Memory B cell (primary cell): ENCODE measurements at places on chromosomes 4 and X.

GRCh38 chr4:2064276-2064991 lies 5.3 kb downstream of the NAT8L start:
- DNase-seq = no peak

DNA sequence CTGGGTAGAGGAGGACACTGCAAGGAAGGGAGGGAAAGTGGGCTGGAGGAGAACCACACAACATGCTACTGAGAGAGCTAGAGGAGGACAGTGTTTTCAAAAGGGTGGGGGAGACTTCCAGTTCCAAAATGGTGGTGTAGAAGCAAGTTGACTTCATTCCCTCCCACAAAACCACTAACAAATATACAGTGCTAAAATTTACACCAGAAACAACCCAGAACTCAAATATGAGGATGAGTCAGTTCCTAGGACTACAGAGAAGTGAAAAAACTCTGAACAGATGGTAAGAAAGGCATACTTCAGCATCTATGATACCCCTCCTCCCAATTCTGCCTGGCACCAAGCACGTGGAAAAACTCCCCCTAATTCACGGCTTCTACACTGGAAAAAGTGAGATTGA lies 9.8 kb downstream of the AADAT start:
- DNase-seq = no peak

DNA sequence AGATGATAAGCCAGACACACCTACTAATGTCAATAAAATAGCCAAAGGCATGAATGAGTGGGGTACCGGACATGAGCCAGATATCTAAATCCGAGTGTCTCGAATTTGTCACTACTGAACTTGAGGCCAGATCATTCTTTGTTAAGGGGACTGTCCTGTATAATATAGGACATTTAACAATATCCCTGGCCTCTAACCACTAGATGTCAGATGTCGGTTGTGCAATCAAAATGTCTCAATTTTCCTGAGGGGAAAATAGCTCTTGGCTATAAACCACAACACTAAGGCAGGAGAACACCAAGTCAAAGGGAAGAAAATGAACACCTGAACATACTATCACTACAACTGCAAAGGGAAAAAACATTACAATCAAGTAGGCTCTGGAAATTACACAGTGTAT lies 154.5 kb downstream of the GPM6A start:
- no peak for DNase-seq

GRCh38 chr4:81807386-81807785 lies 335.7 kb upstream of the RASGEF1B start:
- no peak for DNase-seq

DNA sequence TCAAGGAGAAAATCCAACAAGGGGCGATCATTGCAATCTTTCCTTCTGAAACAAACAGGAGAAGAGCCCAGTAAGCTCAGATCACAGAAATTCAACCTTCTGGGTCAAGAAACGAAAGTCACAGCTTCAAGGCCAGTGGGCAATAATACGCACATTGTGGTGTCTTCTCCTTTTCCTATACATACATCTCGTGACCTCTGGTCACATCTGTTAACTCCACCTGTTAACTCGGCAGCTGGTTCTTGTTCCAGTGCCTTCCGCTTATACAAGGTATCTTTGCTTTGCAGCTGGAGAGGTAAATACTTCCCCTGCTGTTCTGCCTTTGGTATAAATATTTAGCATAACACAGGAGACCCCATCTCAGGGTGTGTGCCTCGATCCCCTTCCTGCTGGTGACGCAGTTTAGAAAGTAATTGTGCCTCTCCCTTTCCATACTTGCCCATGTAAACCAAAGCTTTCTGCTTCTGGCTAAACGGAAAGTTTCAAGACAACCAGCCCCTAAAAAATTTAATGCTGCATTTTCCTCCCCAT lies 45.0 kb downstream of the CCDC149 start:
- no peak for DNase-seq

DNA sequence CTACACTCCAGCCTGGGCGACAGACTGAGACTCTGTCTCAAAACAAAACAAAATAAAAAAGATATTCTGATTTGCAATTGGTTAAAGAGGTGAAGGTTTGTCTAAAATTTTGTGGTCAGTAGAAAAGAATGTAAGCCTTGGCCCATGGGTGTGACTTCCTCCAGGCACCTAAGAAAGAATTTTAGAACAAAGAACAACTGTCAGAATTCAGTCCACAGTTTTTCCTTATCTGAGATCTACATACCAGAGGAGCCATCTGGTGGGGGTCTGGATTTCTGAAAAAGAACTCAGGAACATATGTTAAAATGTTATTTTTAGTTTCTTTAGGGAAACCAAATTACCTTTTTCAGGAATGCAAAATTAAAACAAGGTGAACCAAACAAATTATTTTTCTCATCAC lies 434.1 kb downstream of the ANKRD50 start:
- no peak for DNase-seq

DNA sequence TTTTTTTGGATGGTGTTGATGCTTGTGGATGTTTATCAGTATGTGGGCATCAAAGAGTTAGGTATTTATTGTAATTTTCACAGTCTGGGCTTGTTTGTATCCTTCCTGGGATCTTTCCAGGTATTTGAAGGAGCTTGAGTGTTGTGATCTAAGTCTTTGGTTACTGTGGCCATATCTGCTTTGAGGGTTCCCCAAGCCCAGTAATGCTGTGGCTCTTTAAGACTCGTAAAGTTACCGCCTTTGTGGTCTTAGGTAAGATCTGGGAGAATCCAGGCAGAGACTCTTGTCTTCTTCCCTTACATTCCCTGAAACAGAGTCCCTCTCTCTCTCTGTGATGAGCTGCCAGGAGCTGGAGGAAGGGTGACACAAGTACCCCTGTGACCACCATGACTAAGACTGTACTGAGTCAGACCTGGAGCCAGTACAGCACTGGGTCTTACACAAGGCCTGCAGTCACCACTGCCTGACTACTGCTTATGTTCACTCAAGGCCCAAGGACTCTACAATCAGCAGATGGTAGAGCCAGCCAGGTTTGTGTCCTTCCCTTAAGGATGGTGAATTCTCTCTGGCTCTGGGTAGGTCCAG lies 62.2 kb downstream of the FMR1NB start:
- no peak for DNase-seq

DNA sequence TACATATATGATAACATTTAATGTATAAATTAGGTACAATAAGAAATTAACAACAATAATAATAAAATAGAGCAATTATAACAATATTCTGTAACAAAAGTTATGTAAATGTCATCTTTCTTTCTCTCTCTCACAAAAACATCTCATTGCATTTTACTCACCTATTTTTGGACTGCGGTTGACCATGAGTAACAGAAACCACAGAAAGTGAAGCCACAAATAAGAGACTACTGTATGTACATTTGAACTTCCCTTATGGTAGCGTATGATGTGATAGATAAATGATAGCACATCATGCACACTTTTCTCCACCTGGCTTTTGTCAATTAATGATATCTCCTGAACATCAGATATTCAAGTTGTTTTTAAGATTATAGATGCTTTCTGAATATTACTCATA lies 80.5 kb downstream of the HNRNPD start:
- DNase-seq = peak; percentile 18

DNA sequence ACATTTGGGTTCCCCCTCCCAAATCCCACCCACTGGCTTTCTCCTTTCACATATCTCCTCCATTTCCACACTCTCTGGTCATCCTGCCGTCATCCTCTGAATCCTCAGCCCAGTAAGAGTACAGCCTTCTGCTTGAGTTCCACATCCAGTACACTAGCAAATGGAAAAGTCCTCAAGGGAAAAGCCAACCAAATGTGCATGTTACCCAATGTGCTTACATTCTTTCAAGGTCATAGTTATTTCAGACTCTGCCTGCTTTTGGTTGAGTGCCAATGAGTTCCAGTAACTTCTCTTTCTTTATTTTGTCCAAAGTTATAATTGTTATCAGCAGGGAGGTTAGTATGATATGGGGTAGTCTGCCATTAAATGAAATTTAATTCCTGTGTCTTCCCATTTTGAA lies 78.1 kb downstream of the SRPX start:
- no peak for DNase-seq

GRCh38 chrX:1661922-1662221 lies 47.0 kb downstream of the ASMT start:
- no peak for DNase-seq

GRCh38 chr4:44927399-44928380 lies 201.3 kb upstream of the GNPDA2 start:
- no peak for DNase-seq

DNA sequence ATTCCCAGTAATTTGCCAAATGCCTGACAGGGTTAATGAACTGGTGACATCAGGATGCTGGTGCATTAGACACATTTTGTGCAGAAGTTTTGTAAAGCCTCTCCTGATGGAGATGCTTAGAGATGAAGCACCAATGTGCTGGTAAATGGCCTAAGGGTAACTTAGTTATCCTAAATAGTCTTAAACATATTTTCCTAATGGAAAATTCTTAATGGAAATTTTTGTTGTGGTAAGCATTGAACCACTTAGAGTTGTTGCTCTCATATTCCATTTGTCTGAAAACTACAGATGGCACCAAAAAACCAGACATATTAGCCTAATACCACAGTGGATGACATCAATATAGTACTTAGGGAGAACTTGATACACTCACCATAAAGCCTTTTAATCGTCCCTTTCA lies 154.5 kb upstream of the ANK2 start:
- DNase-seq = no peak

DNA sequence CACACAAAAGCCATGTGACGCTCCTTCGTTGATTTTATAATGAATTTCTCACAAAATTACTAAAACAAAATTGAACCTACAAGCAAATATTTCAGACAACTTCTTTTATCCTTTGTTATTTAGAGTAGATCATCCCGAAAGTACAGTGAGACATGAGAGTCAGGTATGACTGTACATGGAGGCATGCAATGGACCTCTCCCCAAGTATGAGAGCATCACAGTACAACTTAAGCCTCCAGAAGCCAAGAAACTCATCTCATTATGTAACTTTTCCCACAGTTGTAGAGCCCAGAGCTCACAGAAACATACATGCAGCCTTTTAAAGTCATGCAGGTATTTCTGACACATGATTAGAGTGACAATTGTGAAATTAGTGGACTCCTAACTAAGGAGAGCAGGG lies 167.7 kb downstream of the PAPSS1 start:
- no peak for DNase-seq

DNA sequence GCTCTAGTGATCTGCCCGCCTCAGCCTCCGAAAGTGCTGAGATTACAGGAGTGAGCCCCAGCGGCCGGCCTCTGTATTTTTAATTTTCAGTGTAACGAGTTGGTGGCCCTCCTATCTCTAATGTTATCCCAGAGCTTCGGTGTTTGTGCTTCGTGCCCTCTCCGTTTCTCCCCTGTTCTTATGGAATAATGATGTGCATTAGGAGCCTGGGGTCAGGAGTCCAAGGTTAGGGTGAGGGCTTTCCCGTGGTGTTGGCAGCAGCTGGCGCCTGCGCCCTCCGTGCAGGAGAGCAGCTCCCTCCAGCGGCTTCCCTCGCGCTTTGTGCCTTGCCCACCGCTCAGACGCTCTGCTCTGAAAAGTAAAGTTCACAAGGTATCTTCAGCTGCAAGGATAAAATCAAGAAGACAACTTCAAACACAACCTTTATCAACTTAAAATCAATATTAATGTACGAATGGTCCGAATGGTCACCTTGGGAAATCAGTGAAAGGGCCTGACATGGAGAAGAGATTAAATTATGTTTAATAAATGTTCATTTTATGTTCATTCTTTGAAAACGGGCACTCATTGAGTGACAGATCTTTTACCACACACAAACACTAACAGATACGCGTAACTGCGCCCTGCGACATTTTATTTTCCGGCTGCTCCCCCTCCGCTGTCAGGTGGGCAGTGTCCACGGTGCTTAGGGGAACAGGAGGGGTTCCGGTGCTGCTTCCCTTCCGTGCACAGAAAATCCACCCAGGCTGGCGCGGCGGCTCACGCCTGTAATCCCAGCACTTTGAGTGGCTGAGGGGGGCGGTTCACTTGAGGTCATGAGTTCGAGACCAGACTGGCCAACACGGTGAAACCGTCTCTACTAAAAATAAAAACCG lies 62.4 kb downstream of the TRAPPC11 start:
- no peak for DNase-seq

GRCh38 chr4:122784261-122784660 lies 42.4 kb upstream of the FGF2 start:
- no peak for DNase-seq

GRCh38 chr4:52704133-52704532 lies 45.0 kb upstream of the USP46 start:
- DNase-seq = no peak

DNA sequence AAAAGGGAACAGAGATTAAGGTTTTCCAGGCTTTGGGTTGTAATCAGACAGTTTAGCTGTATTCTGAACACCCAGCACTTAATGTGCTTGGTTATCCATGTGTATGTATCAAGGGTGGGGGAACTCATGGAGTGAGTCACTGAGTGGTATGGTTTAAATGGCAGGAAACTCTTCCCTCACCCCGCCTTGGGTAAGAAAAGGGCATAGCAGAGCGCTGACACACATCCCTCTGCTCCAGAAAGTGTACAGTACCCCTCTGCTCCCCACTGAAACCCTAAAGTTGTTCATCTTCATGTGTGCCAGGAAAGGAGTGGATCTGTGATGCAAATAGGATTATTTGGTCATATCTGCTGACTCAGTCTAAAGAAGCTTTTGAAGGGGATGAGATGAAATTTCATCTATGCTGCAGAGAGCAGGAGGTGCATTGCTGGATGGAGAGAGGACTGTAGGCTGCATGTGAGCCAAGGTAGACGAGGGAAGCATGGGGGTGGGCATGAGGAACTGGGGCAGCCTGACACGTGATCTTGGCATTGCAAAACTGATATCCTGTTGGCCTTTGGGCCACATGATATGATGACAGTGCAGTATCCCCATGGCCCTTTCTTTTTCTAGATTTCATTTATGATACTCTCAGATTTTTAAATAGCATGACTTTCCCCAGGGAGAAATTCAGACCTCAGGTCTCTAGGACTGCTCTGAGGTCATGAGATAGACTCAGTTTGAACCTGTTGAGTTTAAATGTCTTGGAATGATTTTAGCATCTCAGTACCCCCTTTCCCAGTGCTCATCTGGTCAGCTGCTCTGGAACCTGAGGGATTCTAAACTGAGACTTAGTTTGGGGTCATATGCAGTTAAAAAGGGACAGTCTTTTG lies 84.8 kb downstream of the TMEM164 start:
- DNase-seq = no peak

DNA sequence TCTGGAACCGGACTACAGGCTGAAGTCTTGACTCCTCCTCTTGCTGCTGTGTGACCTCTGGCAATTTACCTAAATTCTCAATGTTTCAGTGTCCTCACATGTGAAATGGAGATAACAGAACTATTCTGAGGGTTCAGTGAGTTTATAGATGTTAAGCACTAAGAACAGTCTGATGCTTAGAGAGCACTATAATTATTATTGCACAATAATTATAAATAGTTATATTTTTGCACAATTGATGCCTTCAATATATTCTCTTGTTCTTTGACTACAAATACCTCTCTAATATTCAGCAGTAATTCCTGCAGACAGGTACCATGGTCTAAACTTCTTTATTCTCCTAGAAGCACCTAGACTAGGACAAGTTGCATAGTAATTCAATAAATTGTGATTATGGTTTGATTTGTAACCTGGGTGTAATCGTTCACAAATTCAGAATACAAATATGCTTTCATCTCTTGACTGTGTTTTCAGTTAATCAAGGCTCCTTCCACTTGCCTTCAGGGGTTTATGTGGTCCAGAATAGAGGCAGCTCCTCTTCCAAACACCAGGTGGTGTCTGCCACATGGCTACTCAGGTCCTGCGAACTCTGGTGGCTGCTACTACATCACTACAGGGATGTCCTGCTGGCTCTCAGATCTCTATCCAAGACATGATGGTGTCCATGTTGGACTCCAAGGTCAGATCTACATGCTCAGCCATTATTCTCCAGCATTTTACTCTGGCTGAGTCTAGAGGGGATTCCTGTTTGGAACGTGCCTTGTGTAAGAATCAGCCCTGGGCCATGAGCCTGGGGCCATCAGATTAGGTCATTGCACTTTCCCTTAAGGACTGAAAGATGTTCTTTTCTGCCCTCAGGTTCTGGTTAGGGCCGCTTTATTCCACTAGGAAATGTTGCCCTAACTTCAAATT lies 103.4 kb downstream of the QRFPR start:
- DNase-seq = no peak
